Activated CD4-positive, alpha-beta memory T cell treated with anti-CD3 and anti-CD28 coated beads for 36 hours (primary cell): ENCODE measurements at places on chromosomes 7 and 10. TPM values are rescaled to one million over a fixed set of nuclear protein-coding genes. Genes with fewer than 3 reads are reported as not detected.

GRCh38 chr7:134723892-134724291 lies 55.5 kb upstream of the CALD1 start:
- no peak for DNase-seq

PDE6C gene
- total RNA-seq = not detected

DNA sequence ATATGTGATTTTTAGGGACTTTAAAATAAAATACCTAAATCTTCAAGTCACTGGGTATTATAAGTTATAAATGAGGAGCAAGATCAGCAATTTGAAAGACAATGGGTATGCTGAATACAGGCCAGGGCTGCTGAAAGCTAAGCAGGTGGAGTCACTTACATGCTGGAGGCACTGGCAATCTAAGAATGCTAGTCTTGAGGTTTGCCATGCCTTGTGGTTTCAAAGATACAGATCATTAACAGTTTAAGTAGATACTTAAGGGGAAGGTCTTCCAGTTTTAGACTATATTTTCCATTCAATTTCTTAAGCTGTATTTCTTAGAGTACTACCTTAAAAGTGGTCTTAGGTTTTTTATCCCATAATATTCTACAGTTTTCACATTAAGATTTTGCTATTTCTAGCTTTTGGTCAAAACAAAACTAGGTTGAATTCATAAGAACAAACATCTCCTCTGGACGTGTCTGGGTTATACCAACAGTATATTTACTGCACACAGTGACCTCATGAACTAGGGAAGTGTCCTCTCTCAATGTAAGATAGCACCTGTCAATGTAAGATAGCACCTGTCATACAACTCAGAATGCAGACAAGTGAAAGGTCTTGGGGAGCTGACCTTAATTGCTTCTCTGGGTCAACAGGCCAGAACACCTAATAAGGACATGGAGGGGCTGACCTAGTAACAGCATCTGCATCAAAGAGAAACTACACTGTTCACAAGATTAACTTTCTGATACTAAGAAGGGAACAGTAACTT lies 2.0 kb downstream of the SRI start:
- no peak for DNase-seq

OR2A5 gene
- not detected for total RNA-seq

DNA sequence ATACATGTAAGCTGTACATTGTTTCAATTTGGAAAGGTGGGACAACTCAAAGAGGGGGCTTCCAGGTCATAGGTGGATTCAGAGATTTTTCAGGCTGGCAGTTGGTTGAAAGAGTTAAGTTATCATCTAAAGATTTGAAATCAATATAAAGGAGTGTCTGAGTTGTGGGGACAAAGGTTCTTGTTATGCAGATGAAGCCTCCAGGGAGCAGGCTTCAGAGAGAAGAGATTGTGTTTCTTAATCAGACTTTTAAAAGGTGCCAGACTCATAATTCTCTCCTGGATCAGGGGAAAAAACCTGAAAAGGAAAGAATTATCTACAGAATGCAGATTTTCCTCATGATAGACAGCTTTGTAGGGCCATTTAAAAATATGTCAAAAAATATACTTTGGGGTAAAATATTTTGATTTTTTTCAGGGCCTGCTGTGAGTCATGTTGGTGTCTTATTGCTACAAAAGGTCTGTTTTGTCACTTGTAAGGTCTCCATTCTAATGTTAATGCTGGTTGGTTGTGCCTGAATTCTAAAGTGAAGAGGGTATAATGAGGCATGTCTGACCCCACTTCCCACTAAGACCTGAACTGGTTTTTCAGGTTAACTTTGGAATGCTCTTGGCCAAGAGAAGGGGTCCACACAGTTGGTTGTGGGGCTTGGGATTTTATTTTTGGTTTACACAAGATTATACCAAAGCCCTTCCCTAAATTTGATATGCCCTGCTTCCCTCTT lies 52.7 kb upstream of the PRSS1 start:
- DNase-seq = no peak
